Bone marrow (tissue), 2 donors: ENCODE measurements at places on chromosomes 7 and 10.

DNA sequence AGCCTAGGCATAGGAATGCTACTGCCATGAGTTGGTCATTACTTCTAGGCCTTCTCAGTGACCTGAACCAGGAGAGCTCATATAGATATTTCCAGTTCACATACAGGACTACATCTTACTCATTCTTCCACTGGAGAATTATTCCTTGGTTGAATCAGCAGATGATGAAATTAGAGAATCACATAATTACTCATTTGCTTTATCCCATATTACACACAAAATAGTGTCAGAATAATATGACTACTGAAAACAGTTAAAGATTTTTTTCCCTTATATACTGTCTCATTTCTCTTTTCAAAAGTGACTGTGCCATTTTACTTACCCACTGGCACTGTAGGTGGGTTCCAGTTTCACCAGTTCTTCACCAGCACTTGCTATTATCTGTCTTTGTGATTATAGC, 18.5 kb downstream of the BMS1 start:
- DNase-seq, result no peak

- DNase-seq, result no peak
Measured at GRCh38 chr7:152882576-152883310, 123.2 kb downstream of the ACTR3B start.

DNA sequence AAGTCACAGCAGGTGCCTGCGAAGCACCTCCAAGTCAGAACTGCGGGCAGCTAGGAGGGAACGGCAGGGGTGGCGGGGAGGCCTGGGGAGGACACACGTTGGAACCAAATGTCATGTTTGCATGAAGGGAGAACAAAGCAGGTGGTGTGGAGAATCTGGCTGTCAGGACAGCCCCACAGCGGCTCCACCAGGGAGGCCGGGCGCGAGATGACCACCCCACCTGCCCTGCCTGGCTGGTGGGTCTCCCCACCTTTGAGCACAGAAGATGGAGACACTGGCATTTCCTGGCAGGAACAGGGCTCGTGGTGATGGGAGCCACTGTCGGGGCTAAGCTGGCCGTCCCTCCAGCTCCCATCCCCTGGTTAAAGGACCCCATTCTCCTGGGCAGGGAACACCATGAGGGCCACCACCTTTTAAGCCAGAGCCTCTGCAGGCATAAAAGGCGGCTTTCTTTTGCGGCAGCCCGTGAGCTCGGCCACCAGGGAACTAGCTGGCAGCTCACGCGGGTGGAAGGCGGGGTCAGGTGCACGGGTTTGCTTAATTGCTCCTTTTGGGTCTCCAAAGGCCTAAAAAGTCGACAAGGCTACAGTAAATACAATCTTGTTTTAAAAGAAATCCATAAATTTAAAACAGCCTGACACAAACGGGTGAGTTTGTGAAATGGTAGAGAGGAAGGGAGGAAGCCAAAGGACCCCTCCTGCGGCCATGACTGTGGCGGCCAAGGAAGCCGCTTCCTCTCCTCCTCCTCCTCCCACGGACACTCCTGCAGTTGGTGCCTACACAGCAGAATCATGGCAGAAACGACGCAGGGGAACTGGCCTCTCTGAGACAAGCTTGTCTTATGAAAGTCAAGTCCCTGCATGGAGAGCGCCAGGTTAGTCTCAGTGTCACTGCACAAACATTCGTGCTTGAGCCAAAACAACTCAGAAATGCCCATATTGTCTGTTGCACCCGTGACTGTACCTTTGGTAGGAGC, 213.8 kb downstream of the DNAJB6 start:
- DNase-seq, result no peak

DNA sequence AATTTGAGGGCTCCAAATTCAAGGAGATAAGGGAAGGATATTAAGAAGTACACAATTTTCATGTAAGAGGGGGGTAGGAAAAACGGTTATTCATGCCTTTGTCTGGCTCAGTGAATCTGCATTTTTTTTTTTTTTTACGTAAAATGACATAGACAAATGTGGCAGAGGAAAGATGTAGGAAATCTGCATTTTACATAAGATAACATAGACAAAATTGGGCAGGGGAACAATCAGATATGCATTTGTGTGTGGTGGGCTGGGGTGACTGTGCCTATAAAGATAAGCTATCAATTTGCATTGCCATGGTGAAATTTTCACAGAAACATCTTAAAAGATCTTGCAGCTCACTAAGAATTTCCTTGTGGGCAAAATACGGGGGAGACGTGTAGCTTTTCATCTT, 92.7 kb upstream of the GPR141 start:
- no peak for DNase-seq

DNA sequence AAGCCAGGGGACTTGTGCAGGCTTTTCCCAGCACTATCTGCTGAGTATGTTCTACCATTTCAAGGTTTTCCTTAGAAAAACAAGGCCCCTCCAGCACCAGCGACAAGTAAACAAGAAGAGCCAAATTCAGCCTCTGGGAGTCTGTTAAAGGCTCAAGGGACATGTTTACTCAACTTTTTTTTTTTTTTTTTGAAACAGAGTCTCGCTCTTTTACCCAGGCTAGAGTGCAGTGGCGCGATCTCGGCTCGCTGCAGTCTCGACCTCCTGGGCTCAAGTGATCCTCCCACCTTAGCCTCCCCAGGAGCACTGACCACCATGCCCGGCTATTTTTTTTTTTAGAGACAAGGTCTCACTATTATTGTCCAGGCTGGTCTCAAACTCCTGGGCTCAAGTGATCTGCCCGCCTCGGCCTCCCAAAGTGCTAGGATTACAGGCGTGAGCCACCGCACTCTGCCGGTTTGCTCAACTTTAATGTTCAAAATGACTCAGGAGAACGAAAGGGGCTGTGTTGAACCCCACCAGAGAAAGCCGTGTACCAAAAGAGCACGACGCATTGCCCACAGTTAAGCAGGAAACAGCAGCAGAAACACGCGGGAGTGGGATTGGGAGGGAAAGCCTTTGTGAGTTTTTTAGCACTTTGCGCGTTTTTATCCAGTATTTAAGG, 772 bp downstream of the PRDX3 start:
- no peak for DNase-seq

- DNase-seq, result no peak
Measured at GRCh38 chr10:7948371-7949000, 106.0 kb upstream of the GATA3 start.

DNA sequence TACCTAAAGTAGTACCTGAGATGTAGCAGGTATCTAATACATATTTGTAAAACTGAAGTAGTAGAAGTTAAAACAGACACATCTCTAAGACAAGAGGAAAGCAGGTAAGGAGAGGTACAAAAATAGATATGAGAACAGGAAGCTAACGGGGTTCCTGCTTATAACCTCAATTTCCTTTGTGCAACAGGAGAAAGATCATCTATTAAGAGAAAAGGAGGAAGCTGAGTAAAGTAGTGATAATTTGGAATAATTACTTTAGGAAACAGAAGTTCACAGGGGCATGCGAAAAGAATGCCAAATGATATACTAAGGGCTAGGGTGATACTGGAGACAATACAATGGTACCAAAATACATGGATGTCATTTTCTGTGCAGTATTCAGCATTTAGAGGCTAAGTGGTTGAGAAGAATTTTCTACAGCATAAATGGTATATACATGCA, 108.7 kb downstream of the NRBF2 start:
- DNase-seq, result peak; percentile 32

DNA sequence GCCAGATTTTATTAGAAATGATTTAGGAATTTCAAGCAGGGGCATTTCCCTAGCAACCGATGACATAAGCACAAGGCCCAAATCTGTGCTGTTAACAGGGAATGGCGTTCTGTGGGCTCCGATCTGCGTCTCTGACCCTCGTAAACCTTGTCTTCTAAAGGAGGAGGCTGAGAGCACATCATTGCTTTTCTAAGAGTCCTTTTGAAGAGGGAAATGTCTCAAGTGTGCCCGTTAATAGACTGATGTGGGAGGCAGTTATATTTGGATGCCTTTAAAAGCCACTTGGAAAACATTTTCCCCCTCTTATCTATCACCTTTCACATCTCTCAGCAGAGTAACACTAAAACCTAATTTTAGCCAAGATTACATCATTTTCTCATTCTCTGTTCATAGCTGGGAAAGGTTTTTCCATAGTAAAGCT, 424.1 kb upstream of the GALNT17 start:
- no peak for DNase-seq

GRCh38 chr10:60335708-60336107, 54.0 kb downstream of the ANK3 start:
- DNase-seq, result no peak
